ENCODE measurements at places on chromosomes 13 and 19.
A peak's percentile ranks its signal among the peaks of the same experiment; 100 is the strongest.

DNA sequence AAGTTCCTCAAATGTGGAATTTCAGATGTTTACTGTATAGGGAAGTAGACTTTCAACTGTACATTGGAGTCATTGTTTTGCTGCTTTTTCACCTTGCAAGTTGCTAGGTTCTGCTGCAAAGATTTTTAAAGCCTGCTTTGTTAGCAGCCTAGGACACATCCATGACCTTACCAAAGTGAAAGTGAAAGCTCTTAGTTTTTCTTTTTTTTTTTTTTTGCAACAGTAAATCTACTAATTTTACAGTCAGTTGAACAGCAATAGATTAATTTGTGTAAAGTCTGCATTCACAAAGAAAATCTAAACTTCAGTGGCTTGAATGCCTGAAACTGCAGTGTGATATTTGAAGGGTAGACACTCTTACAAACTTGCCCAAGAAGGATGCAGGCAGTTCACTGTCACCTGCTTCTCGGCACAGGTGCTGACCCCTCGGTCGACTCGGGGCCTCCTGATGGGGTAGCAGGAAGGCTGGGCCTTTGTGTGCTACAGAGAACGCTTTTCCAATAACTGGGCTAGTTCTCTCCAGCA is 5.0 kb upstream of the MTIF3 start:
- DNase-seq, result no peak

GRCh38 chr13:45799451-45799850 is 52.1 kb downstream of the SIAH3 start:
- peak; percentile 68 for DNase-seq

- DNase-seq, result peak; percentile 64
These were observed 58.1 kb downstream of the EDNRB start for GRCh38 chr13:77860507-77860981.

DNA sequence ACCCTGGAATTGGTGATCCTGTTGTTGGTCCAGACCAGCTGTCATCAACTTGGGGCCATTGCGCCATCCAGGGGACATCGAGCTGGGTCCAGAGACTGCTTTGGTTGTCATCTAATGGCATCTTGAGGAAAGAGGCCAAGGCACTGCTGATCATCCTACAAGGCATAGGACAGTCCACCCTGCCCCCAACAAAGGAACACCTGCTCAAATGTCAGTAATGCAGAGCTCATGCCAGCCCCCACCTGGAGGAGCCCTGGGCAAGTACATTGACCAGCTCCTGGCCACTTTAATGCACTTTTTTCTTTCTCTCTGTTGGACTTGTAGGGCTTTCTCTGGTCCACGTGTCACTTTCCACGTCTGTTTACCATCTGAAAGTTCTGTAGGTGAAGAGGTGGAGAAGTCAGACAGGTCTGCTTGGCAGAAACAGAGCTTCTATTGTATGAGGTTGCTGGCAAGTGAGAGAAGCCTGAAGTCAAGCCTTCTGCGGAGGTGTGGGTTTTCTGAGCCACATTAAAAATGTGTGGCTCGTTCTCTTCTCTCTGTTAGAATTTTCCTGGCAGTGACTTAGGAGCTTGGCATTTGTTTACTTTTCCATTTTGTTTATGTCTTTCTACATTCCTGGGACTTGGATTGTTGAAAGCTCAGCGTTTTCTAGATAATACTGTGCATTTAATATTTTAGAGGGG is 124.0 kb upstream of the RNF113B start:
- peak; percentile 69 for DNase-seq

- no peak for DNase-seq
These were observed 8.4 kb downstream of the ONECUT3 start for GRCh38 chr19:1761528-1762242.

DNA sequence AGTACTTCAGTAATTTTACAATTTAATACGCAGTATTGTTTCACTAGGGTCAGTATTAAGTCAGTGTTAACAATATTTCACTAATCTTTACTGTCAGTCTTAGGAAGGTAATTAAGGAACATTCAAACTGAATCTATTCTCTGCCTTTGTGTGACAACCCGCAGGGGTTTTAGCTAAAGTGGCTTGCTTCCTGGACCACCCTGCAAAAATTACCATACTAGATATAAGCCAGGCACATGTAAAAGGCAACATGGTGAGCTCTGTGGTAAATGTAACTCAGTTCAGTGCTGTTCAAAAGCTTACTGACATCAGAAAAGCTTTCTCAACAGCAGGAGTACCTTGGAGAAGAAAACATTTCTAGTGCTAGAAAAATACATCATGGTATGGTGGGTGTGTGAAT is 116.7 kb downstream of the FREM2 start:
- no peak for DNase-seq

DNA sequence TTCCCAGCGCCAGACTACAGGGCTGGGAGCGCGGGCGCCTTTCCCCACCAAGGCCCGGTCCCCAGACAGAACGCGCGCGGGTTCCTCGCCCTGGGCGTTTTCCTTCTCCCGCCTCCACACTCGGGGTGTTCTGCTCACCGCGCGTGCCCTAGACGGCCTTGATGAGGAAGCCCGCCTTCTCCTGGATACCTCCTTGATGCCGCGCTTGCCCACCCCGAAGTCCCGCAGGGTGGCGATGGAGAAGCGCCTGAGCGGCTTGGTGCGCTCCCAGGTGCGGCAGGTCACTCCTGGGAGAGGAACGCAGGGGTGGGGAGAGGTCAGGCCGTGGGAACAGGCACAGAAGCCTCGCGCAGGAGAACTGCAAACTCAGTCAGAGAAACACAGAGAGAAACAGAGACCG is 34.8 kb downstream of the CYP2B6 start:
- DNase-seq, result no peak

- DNase-seq, result peak; percentile 96
These were observed 7.4 kb downstream of the FGF14 start for GRCh38 chr13:102394158-102395053.

DNA sequence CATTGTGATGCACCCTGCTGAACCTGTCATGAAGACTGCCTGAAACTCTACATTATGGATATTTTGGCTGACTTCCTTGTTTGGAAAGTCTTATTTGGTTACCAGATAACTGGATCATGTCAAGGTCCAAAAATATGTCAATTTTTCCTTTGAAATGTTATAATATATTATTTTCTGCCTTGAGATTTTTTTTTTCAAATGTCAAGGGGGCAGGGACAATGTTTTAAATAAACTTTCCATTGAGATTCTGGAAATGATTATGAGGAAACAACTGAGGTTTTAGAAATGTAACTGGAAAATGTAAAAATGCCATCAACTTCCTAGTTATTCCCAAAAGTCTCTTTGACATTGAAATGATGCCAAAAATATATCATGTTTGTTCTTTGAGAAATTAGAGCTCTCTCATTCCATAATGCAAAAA is 117.0 kb downstream of the RFC3 start:
- DNase-seq, result peak; percentile 69

DNA sequence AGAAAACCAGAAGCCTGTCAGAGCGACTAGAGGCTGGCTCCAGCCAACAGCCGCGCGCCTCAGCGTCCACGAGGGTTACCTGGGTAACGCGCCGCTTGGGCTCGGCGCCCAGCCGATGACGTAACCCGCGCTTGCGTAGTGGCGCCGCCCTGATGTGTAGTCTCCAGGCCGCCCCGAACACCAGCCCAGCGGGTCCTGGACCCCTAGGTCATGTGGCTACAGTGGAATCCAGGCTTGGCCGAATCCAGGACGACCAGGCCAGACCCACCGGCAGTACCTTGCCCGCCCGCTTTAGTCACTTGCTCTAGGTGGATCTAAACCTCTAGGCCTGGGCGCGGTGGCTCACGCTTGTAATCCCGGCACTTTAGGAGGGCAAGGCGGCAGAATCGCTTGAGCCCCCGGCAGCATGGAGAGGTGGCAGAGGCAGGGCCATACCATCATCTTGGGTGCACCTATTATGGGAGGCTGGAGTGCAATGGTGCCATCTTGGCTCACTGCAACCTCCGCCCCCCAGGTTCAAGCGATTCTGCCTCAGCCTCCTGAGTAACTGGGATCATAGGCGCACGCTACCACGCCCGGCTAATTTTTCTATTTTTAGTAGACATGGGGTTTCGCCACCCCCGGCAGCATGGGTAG is 7.2 kb upstream of the ZNF606 start:
- DNase-seq, result peak; percentile 96

DNA sequence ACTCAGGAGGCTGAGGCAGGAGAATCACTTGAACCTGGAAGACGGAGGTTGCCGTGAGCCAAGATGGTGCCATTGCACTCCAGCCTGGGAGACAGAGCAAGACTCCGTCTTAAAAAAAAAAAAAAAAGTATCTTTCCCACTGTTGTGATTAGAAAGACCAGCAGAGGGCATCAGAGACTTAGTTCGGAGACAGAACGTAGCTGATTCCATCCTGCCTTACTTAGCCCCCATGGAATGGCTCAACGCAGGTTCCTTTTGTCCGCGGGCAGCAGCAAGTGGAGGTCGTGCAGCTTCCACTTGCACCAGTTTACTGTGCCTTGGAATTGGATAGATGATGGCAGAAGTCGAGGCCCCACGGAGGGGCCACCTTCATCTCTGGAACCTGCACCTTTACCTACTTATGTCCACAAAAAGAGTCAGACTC is 8.1 kb downstream of the TIMM29 start:
- peak; percentile 91 for DNase-seq

- DNase-seq, result no peak
These were observed 136.2 kb downstream of the TEX29 start for GRCh38 chr13:111456452-111457230.

GRCh38 chr19:29851769-29852521 is 40.2 kb downstream of the CCNE1 start:
- DNase-seq, result no peak

DNA sequence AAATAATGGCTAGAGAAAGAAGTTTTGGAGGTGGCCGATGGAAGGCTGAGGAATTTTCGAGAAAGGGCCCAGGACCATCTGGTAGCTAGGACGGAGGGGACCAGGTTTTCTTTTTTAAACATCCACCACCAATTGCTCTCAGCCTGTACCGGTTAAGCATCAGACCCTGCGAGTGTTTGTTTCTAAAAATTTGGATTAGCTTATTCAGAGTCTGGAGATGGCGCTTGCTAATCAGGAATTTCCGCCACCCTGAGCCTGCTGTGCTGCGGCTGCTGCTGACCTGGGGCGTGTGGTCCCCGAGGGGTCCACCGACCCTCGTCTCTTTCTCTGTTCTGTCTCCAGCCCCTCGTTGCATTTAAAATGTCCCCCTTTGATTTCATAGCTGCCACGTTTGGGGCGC is 2.0 kb downstream of the UHRF1 start:
- no peak for DNase-seq

GRCh38 chr19:4199699-4200293 is 17.3 kb downstream of the ANKRD24 start:
- DNase-seq, result no peak

- DNase-seq, result no peak
These were observed 111.0 kb downstream of the MRPL57 start for GRCh38 chr13:21287331-21287907.

- DNase-seq, result no peak
These were observed 723.2 kb downstream of the PCDH9 start for GRCh38 chr13:66506979-66507378.

DNA sequence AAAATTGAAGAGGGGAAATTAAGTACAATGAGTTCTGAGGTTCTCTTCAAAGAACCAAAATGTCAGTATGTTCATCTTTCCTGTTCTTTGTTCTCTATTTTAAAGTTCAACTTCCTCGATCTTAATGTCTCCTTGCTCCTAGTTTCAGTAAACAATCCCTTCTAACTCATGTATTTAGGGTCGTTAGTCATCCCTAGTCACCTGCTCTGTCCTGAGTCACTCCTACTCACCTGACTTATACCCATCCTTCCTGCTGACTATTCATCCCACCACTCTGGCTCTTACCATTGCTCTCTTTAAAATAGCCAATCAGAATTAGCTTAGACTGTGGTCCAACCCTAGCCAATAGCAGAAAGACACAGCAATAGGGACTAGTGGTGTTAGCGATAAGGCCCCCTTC is 24.3 kb downstream of the ZNF90 start:
- no peak for DNase-seq

DNA sequence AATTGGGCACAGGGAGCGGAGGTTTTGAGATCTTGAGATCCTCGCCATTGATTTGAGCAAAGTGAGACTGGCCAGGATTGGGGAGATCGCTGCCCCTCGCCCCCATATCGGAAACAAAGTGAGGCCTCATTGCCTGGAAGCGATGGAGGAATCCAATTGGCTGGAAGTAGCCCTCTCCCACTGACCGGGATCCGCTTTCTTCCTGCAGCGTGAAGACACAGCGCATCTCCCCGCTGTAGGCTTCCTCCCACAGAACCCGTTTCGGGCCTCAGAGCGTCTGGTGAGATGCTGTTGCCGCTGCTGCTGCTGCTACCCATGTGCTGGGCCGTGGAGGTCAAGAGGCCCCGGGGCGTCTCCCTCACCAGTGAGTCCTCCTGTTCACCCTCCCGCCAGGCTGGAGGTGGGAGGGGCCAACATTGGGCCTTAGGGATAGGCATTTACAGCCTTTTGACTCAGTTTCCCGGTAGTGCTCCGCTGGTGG is 438 bp downstream of the PRKCSH start:
- DNase-seq, result no peak

- peak; percentile 76 for DNase-seq
These were observed 395.5 kb upstream of the NBEA start for GRCh38 chr13:34546344-34547250.

GRCh38 chr19:51468545-51468920 is 9.8 kb upstream of the CEACAM18 start:
- DNase-seq, result no peak

- no peak for DNase-seq
These were observed 49.0 kb downstream of the ARHGEF18 start for GRCh38 chr19:7397687-7398086.

- DNase-seq, result no peak
These were observed 50.8 kb upstream of the XPO4 start for GRCh38 chr13:20953245-20953931.

GRCh38 chr19:51873097-51873496 is 14.7 kb downstream of the ZNF577 start:
- DNase-seq, result no peak

- no peak for DNase-seq
These were observed 1625.7 kb upstream of the SLC10A2 start for GRCh38 chr13:104691767-104692467.

GRCh38 chr13:34748596-34748995 is 193.5 kb upstream of the NBEA start:
- no peak for DNase-seq

DNA sequence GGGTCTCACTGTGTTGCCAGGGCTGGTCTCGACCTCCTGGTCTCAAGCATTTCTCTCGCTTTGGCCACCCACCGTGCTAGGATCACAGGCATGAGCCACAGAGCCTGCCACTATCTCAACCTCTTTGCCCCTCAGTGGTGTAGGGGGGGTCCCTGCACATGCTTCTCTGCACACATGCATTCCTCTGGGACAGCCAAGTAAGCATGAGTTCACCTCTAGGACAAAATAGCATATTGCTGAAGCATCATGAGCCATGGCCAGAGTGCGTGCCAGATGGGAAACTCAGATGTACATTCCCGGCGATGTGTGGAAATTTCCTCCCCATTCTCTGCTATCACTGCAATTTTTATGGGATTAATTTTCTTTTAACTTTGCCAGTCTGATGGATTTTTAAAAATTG is 23.1 kb downstream of the CHAF1A start:
- DNase-seq, result no peak

DNA sequence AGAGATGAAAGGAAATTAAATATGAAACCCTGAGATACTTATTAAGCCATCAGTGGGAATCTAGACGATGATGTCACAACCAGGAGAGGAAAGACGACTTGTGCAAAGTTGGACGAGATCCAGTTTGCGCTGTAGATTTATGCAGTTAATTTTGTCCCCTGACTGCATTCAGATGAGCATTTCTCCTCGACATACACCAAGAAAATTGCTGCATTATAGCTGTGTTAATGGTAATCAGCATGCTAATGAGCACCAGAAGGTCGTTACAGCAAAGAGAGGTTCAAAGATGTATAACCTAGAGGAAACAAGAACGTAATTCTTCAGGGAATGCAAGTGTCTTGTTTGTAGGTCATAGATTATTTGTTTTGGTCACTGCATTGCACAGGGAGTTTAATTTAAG is 371.7 kb downstream of the RBM26 start:
- DNase-seq, result no peak

Measured in tongue (tissue), 3 donors.